Fibroblast of skin of right biceps (primary cell): ENCODE measurements at places on chromosomes 1 and 21.
A peak's percentile ranks its signal among the peaks of the same experiment; 100 is the strongest.

GRCh38 chr1:222919478-222919865, 104.6 kb downstream of the DISP1 start:
- peak; percentile 57 for DNase-seq

- DNase-seq = no peak
Observed at GRCh38 chr21:34974162-34974981, 74.7 kb downstream of the RUNX1 start.

DNA sequence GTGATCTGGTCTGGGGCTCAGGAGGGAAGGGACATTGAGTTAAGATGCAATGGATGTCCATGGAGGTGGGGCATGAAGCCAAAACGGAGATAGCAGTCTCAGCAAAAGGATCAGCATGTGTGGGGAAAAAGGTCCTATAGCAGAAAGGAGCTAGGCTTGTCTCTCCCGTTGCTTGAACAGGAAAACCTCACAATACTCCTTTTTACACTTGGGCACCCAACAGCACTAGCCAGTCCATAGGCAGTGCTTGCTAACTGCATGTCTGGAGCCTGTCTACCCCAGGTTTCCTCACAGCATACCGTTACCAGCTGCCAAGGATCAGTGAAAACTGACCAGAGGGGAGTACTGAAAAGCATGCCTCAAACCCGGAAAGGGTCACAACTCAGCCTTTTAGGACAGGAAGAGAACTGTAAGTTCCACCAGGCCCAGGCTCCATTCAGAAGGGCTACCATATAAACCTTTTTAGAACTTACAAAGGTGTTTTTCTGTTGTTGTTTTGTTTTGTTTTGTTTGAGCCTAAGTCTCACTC, 78.6 kb downstream of the JAK1 start:
- no peak for DNase-seq

GRCh38 chr1:9770298-9770697, 53.5 kb downstream of the CLSTN1 start:
- DNase-seq = no peak

DNA sequence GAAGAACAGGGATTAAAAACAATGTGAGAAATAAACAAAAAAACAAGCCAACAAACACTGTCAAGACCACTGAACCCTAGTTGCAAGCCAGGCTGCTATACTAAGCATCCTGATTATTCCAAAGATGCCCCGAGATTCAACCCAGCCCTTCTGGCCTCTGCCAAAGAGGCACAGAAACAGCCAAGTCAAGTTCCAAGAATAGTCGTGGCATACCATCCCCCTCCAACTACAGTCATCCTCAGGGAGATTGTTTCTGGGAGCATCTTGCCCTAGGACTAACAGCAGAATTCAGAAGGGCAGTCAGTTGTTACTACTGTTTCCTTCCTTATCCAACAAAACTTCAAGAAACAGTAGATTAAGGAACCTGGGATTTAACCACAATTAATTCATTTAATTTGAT, 52.3 kb downstream of the ABL2 start:
- DNase-seq = peak; percentile 81

DNA sequence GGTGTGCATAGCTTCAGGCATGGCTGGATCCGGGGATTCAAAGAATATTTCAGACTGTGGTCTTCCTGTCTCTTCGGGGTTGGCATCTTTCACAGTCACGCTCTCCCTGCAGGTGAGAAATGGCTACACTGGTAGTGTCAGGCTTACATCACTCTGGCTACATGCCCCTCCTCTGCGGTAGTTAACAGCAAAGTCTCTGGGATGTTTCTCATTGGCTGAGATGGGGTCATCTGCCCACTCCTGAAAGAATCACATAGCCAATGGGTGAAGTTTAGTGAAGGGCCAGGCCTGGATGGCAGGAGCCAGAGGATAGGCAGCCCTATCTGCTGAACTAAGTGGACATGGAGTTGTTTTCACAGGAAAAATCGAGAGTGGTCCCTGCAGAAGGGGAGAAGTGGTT, 356.5 kb downstream of the MATN1 start:
- DNase-seq = no peak
